ENCODE measurements at places on chromosomes 2 and 18.

GRCh38 chr2:230330725-230331124 lies 3.7 kb downstream of the SP140L start:
- no peak for DNase-seq

DNA sequence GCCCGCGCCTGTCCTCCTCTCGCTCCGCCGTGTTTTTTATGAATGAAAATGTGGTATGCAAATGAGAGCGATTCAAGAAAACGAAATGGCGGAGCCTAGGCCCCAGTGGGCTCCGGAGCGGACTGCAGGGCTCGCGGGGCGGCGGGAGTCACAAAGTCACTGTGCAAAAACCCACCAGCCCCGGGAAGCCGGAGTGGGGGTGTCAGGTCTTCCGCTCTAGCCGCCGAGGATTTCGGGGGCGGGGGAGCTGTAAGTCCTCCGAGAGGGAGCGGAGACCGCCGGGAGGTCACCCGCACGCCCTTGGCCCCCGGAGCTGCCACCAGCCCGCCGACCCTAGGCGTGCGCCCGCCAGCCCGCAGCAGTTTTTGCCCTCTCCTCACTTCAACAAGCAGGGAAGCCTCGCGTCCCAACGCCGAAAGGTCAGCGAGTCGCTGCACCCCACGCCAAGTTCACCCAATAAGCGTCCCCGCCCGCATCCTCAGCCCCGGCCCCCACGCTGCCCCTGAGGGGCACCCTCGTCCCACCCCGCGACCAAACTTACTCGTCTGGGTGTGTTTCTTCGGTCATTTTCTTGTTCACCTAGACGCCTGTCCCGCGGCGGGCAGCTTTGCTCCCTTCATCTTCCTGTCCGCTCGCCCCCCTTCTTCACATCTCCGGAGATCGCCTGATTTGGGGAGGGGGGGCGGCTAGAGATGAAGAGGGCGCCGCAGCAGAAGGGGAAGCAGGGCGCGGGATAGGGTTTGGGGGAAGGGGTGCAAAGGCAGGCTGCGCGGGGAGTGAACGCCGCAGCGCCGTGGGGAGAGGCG lies 775 bp downstream of the SPRED2 start:
- peak; percentile 73 for DNase-seq

DNA sequence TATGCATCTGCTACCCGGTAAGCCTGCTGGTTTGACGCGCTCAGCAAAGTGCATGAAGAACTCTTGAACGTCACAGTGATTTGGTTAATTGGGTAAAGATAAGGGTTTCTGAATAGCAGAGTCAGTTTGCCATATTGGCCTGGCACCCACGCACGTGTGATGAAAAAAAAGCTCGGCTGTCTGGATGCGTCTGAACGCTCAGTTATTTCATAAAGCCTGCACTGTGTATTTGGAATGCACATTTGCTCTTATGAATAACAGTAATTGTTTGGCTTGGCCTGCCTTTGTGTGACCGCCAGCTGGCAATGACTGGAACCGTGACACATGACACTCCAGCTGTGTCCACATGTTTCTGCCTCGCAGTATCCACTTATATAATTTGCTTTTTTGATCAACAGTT lies 129.2 kb upstream of the MEIS1 start:
- DNase-seq: peak; percentile 73

DNA sequence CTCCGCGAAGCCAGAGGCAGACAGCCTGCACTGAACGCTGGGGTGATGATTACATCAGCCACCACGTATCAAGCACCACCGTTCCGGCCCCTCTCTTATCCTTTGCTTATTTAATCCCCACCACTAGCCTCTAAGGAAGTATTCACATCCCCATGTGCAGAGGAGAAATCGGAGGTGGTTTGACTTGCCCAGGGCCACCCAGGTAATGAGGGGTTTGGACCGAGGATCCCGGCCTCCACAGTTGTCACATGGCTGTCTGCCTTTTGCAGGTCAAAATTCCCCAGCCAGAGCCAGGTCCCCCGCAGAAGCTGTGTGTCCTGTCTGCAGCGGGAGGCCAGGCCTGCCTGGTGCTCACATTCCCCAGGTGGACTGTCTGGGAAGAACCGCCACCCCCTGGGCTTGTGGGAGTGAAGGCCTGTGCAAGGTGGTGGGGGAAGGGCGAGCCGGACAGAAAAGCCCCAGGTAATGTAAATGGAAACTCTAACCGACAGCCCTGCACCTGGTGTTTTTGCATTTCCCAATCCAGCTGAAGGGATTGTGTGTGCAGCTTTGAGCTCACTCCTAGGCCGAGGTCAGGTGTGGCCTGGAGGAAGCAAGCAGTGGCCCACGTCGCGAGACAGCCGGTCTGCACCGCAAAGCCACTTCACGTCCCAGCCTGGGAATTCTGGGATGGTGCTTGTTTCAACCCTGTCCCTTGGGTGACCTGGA lies 108.5 kb upstream of the ID2 start:
- no peak for DNase-seq

GRCh38 chr2:197134206-197134605 lies 176.4 kb downstream of the ANKRD44 start:
- DNase-seq: no peak

GRCh38 chr2:168699844-168700417 lies 102.5 kb upstream of the NOSTRIN start:
- peak; percentile 88 for DNase-seq

DNA sequence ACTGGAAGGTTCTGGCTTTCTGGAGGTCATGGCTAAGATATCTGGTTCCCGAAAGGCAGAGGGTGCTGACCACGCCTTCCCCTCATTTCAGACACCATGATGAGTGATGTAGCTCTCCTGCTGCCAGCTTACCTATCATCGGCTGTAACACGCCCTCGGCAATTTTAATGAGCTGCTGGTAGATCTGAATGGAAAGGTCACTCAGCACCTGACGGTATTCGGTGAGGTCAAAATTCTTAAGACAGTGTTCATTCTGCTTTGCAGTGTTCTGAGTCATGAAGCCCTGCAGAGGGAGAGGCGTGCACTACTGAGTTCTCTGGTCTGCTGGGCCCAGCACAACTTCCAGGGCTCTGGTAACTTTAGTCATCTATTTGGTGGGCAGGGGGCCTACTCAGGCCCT lies 25.7 kb upstream of the ACAA2 start:
- no peak for DNase-seq

GRCh38 chr18:10379522-10379921 lies 74.9 kb upstream of the APCDD1 start:
- no peak for DNase-seq

- DNase-seq: no peak
These were observed 175.6 kb downstream of the ARL6IP6 start for GRCh38 chr2:152894051-152894450.

GRCh38 chr2:167953776-167954175 lies 293.6 kb downstream of the STK39 start:
- no peak for DNase-seq

DNA sequence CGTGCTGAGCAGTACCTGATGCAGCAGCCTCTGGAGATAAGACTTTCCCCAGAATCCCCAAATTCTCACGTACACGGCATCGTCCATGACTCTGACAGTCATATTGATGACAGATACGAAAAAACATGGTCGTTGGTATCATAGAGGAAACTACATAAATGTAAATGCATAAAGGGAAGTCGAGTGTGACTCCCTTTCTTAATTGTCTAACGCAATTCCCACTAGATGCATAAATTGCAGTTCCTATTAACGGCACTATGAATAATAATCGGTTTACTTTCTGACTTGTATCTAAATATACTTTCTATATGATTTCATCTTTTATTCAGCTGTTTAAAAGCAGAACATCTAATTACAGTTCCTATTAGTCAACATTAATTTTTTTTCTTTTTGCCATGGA lies 322.6 kb upstream of the REV1 start:
- no peak for DNase-seq

GRCh38 chr2:181076658-181077057 lies 96.3 kb downstream of the UBE2E3 start:
- no peak for DNase-seq

GRCh38 chr2:224837558-224837957 lies 121.4 kb upstream of the CCDC195 start:
- DNase-seq: no peak

DNA sequence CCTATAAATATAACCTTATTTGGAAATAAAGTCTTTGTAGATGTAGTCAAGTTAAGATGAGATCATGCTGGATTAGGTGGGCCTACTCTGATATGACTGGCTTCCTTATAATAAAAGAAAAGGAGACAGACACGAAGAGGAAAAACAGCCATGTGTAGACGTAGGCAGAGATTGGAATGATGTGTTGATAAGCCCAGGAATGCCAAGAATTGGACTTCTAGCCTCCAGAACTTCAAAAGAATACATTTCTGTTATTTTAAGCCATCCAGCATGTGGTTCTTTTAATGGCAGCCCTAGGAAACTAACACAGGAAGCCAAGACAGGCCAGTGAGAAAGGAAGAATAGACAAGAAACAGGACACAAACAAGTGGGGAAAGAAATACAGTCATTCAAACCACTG lies 68.6 kb downstream of the NYAP2 start:
- no peak for DNase-seq

DNA sequence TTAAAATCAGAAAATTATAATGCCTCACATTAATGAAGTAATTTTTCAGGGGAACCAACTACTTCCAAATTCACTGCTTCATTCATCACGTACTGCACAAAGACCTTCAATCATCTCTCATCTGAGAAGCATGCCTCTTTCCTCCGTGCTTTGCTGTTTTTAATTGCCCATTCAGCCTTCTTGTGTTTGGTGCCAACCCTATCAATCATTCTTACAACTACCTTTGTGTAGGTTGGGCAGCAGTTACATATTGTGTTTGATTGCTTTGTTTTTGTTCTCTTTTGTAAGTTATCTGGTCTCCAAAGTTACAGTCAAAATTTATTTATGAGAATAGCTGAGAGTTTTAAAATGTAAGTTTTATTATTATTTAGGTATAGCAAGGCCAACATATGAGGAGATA lies 549.0 kb upstream of the SLC8A1 start:
- no peak for DNase-seq

- DNase-seq: no peak
These were observed 462.2 kb downstream of the BCL11A start for GRCh38 chr2:60091266-60091665.

DNA sequence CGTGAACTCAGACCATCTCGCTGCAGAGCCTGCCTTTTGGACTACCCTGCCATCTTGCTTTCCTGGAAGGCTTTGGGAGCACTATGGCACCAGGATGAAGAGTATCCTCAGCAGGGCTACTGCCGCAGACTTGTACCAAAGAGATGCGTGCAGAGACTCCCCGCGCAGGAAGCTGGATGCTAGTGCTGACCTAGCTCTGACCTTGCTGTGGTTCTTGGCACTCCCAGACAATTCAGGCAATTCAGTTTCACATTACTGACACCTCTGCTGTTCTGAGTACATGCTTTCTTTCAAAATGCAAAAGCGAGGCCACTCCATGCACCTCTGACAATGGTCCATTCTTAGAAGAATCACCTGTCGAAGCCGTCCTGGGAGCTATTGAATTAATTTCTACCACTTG lies 251.5 kb upstream of the MEX3C start:
- no peak for DNase-seq

GRCh38 chr2:11577101-11577883 lies 43.4 kb downstream of the GREB1 start:
- DNase-seq: peak; percentile 60

DNA sequence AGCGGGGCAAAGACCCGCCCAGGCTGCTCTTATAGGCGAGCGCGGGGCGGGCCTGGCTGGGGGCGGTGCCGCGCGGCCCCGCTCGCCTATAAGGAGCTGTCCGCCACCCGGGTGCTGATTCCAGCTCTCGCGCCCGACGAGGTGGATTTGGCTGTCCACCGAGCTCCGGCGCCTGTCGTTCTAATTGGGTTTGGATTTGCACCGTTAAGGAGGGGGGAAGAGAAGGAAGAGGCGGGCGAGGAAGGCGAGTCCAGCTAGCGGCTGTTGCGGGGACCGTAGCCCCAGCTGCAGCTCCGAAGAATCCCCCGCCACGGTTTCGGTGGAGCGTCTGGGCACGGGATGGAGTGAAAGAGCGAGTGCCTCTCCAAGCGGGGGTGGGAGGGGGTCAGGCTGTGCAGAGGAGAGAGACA lies at the start of gene CNTNAP5:
CNTNAP5 (plus strand) TSS at position 117 of the 410 bp plus-strand sequence. CDS start 364 bp downstream, outside the sequence.
- DNase-seq: peak; percentile 71

DNA sequence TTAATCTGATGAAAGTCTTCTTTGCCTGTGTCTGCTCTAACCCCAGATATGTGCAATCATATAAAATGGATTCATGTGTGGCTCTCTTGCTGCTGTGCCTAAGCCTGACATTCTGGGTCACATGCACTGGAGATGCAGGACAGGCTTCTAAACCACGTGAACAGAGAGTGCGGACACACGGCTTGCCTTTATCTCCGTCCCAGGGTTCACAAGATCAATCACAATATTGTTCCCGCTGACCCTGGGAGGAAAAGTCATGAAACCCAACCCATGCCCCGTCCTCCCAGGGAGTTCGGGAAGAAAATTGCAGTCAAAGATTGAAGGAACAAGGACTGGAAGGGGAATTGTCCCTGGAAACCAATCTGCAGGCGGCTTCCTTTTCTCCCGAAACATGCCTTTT lies 74.8 kb downstream of the VAPA start:
- no peak for DNase-seq

- DNase-seq: no peak
These were observed 808.8 kb upstream of the POU3F3 start for GRCh38 chr2:104045071-104045470.

DNA sequence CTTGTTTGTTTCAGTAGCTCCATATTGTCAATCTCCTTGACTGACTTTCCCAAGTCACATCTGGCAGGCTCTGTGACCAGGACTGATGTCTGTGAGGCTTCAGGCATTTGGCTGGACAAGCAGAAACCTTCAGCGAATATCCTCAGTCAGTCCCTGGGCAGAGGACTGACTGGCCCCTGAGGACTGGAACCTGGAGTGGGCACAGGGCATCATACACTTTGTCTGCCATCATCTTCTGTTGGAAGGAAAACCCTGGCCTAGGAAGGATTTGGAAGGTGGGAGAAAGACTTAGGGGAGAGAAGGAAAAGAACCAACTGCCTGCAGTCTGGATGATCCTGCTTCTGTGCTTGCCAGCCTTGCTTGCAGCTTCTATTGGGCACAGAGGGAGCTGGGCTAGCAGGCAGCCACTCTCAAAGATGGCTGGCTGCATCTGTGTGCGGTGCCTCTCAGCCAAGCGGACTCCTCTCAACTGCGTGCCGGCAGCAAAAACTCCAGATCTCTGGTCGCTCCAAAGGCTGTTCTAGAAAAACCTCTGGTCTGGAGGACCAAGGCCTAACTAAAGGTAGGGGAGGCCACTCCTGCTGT lies 126.8 kb downstream of the MARCHF4 start:
- DNase-seq: no peak
